ENCODE measurements at places on chromosomes 1 and 21. TPM values are rescaled to one million over a fixed set of nuclear protein-coding genes. Genes with fewer than 3 reads are reported as not detected.

The DENND2C gene
- total RNA-seq, result 0.87 TPM

The SETSIP gene
- not detected for total RNA-seq

The NMNAT1 gene
- total RNA-seq, result 20.6 TPM

The TFAP2E gene
- total RNA-seq, result 0.67 TPM

The PYHIN1 gene
- 0.87 TPM for total RNA-seq

The TRNP1 gene
- total RNA-seq, result 1.0 TPM

The MACF1 gene
- total RNA-seq, result 362 TPM

The FOXO6 gene
- total RNA-seq, result 2.0 TPM

The PTGS2 gene
- total RNA-seq, result 36.6 TPM

The TMEM81 gene
- total RNA-seq, result 2.3 TPM

The MXRA8 gene
- total RNA-seq, result 6.8 TPM

The WARS2 gene
- total RNA-seq, result 14.9 TPM

The CFH gene
- total RNA-seq, result 12.7 TPM

The SAMD13 gene
- 21.0 TPM for total RNA-seq

The PARP1 gene
- total RNA-seq, result 63.2 TPM

The B3GALT2 gene
- 0.43 TPM for total RNA-seq

- DNase-seq, result peak; percentile 49
Measured at GRCh38 chr1:229129301-229130027, 141.4 kb upstream of the RAB4A start.

DNA sequence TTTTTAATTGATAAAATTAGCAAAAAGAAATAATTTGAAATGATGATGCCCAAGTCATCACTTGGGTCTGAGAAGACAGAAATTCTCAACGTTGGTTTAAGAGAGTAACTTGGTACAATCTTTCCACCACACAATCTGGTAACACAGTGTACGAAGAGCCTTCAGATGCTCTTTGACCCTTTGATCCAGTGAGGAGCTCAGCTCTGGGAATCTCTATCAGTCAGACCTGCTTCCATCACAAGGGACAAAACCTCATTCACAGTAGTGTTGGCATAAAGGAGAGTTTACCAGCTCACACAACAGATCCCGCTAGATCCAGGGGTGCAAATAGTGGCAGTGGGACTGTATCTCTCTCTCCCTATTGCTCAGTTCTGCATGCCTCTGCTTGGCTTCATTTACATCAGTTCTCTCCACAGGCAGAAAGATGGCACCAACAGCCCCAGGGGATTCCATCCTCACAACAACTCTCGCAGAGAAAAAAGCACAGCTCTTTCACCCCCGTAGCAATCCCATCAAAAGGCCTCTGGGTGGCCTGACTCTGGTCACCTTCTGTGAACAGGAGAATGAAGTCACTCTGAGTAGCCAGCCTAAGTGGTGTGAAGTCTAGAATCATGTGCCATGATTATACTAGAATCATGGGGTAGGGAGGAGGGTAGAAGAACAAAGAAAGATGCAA lies 119.7 kb downstream of the ZNF281 start:
- DNase-seq, result no peak

- DNase-seq, result peak; percentile 74
Measured at GRCh38 chr1:2229037-2229864, 1.1 kb downstream of the SKI start.

DNA sequence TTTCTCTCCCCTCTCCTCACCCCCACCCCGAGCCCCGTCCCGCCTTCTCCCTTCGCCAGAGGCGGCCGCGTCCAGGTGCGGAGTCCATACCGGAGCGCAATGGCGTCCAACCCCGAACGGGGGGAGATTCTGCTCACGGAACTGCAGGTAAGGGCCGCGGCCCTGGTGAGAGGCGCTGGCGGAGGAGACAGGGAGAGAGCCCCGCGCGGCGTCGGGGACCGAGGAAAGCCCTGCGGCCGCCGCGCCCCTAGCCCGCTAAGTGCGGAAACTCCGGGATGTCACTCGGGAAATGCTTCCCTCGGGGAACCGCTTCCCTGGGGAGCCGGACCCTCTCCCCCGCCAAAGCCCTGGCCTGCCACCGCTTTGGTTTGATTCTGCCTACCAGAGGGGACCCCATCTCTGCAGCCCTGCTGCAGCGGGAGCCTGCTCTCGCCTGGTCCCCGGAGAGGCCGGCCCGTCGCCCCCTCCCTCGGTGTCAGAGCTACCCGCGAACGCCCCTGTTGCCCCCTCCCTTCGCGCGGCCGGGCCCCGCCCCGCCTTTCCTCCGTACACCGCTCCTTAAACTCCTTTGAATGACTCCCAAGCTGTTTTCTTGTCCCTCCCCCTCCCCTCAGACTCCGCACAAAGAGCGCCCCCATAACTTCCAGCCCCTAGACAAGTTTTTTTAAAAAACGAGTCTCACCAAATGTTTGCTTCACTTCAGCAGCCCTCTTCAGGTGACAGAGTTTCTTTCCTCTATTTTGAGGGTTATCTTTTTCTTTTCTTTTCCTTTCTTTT lies 597 bp downstream of the PKN2 start:
- peak; percentile 85 for DNase-seq

DNA sequence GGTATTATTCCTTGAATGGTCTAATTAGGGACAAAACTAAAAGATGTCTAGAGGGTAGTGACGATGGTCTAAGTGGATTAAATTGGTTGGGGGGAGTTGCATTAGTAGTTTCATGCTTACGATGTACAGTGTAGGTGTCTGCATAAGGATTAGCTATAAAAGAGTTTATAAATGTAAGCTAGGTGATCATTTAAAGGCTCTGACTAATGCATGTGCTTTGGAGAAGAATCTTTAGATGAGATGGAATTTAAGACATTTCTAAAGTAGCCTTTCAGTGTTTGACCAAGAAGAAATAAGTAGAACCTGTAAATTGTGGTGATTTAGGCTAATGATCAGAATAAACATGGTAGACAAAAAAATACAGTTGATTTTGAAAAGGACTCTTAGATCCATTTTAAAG lies 7.4 kb downstream of the SYT14 start:
- no peak for DNase-seq

GRCh38 chr1:247317702-247318101 lies 14.0 kb downstream of the ZNF496 start:
- DNase-seq, result no peak

GRCh38 chr1:110308247-110308646 lies 30.9 kb upstream of the RBM15 start:
- no peak for DNase-seq

DNA sequence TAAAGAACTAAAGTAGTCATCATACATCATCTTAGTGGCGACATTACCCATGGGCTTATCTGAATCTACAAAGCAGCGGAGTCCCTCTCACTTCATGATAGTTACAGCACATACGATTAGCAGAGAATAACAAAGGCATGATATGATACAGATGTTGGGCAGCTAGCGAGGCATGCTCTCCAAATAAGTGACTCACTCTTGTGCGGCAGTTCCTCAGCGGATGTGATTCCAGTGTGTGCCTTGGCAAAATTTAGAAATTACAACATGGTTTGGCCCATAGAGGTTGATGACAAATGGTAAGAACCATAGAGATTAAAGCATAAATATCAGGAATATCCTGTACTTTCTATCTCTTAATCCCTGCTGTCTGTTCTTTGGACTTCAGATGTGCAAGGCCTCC lies 48.1 kb upstream of the PAXBP1 start:
- no peak for DNase-seq

- no peak for DNase-seq
Measured at GRCh38 chr21:34669149-34669879, 520 bp downstream of the CLIC6 start.

DNA sequence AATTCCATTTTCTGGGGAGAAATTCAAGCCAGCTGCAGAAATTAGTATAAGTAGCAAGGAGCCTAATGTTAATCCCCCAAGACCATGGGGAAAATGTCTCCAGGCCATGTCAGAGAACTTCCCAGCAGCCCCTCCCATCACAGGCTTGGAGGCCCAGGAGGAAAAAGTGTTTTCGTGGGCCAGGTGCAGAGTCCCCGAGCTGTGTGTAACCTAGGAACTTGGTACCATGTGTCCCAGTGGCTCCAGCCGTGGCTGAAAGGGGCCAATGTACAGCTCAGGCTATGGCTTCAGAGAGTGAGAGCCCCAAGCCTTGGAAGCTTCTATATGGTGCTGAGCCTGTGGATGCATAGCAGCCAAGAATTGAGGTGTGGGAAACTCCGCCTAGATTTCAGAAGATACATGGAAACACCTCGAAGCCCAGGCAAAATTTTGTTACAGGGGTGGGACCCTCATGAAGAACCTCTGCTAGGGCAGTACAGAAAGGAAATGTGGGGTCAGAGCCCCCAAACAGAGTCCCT lies 286.3 kb downstream of the MATN1 start:
- DNase-seq, result no peak

- DNase-seq, result no peak
Measured at GRCh38 chr1:245485996-245486395, 331.2 kb downstream of the KIF26B start.

DNA sequence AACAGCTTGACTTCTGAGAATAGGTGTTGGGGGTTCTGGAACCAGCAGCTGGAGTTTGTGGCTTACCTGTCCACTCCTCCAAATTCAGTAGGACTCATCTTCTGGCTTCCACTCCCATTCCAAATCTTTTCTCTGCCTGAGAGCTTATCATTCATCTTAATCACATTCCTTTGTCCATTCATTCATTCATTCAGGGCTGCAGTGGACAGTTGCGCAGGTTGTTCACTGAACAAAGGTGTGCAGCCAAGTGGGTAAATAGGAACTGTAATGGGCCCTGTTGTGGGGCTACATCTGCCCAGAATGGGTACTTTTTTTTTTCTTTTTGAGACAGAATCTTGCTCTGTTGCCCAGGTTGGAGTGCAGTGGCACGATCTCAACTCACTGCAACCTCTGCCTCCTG lies 3.4 kb upstream of the HSPG2 start:
- DNase-seq, result peak; percentile 0

DNA sequence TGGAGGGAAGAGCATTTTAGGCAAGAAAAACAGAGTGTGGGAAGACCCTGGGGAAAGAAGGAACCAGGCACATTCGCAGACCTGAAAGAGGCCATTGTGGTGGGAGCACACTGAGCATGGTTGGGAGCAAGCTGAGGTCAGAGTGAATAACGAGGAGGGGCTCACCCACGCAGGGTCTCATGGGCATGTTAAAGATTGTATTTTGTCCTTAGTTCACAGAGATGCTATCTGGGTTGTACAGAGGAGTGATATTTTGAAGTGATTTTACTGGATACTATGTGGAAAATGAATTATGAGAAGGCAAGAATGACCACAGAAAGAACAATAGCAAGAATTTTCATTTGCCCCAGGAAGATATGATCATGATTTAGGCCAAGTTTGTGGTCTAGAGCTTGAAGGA lies 578.3 kb upstream of the NR5A2 start:
- DNase-seq, result no peak

- DNase-seq, result no peak
Measured at GRCh38 chr1:5725406-5725805, 266.8 kb downstream of the NPHP4 start.

- DNase-seq, result no peak
Measured at GRCh38 chr1:117015724-117016123, 14.2 kb downstream of the CD101 start.

GRCh38 chr21:43299441-43300277 lies 127.3 kb downstream of the SIK1 start:
- peak; percentile 62 for DNase-seq

DNA sequence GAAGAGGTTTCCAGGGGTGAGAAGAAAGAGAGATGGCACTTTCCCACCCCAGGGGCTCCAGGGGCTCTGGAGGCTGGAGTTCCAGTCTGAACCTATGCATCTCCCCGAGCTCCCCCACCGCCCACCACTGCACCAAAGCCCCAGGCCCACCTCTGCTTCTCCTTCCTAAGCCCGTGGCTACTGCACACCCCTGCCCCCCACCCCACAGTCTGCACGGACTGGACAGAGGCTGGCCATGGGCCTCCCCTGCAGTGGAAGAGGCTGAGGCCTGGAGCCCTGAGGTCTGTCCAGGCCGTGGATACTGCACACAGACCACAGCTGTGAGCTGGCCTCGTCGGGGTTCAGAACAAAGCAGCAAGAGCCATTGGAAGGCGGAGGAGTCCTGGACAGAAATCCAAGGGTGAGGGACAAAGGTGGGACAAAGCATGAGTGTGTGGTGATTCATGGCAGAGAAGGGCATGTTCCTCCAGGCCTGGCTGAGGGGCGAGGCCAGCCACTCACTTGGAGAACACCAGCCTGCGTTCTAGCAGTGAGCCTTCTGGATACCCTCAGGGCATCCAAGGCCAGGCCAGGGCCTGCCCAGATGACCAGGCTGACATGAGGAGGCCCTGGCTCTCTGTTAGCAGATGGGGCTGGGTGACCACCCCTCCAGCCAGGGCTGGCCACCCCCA lies 244.8 kb upstream of the VAMP3 start:
- DNase-seq, result no peak

DNA sequence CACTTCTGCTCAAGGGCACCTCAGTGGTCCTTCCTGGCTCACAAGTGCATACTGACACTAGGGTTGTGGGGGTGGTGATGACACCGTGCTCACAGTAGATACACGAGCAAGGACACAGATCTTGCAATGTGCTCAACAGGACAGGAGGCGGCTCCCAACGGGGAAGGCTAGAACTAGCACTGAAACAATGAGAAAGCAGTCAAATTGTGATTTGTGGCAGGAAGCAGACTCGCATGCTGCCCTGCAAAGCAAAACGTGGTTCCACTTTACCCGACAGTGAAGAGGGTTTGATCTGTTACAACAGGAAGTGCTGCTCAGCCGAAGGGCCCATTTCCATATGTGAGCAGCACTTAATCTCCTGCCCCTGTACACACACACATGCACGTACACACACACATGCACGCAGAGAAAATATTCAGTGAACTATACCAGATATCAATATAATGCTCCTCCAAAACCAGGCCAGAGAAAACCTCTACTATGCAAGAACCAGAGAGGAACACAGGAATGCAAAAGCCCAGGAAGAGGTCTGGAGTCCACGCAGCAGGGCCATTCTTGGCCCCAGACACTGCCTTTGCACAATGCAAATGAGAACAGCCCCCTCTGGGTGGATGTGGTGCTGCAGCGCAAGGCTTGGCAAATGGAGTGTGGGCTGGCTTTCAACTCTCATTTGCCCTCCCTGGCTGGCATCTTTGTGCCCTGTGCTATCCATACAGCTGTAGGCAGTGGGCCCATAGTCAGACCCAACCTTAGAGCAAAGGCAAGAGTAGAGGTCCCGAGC lies 47.1 kb downstream of the KANK4 start:
- no peak for DNase-seq

GRCh38 chr1:207886227-207886626 lies 24.7 kb downstream of the CD34 start:
- no peak for DNase-seq

GRCh38 chr1:162056043-162056442 lies 13.4 kb upstream of the NOS1AP start:
- no peak for DNase-seq

GRCh38 chr1:5886541-5887348 lies 105.5 kb downstream of the NPHP4 start:
- no peak for DNase-seq

DNA sequence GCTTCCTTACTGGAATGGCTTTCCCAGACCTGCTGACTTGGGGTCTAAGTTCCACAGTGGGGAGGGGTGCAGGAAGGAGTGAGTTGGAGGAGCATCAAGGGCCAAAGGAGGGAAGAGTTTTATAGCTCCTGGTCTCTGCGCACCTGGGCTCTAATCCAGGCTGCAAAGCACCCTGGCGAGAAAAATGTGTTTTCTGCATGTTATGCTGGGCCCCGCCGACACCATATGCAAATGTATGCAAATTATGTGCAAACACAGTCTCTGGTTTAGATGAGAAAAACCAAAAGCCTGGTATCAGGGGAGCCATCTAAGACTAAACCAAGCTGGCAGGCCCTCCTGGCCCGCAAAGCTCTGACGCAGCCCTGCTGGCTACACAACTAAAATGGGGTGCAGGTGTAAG lies 95.0 kb downstream of the VWA5B1 start:
- no peak for DNase-seq

- no peak for DNase-seq
Measured at GRCh38 chr1:60394436-60394835, 320.9 kb upstream of the C1orf87 start.

Data from mucosa of descending colon (tissue), 3 donors.